ENCODE measurements at places on chromosomes 2 and 18. TPM values are rescaled to one million over a fixed set of nuclear protein-coding genes. Genes with fewer than 3 reads are reported as not detected.

NIF3L1 gene
- 43.2 TPM for total RNA-seq

APOB gene
- total RNA-seq = 0.09 TPM

INPP5D gene
- 26.6 TPM for total RNA-seq

CRYGD gene
- not detected for total RNA-seq

CCDC85A gene
- total RNA-seq = 0.76 TPM

LYG2 gene
- not detected for total RNA-seq

IHH gene
- total RNA-seq = 0.05 TPM

ALLC gene
- 0.05 TPM for total RNA-seq

TMEM200C gene
- total RNA-seq = 0.19 TPM

MYO7B gene
- total RNA-seq = 4.4 TPM

CD8A gene
- 181 TPM for total RNA-seq

XRCC5 gene
- total RNA-seq = 390 TPM

ARHGAP25 gene
- 32.2 TPM for total RNA-seq

Data from thymus (tissue), 14 donors.